Activated CD4-positive, CD25-positive, alpha-beta regulatory T cell treated with anti-CD3 and anti-CD28 coated beads, Interleukin-2, amount 50 U/mL, for 72 hours (primary cell): ENCODE measurements at places on chromosomes 7 and 10.

- no peak for DNase-seq
Measured at GRCh38 chr10:63614371-63614891, 93.2 kb downstream of the REEP3 start.

GRCh38 chr7:106023369-106024322 lies 60.6 kb downstream of the CDHR3 start:
- DNase-seq, result no peak

DNA sequence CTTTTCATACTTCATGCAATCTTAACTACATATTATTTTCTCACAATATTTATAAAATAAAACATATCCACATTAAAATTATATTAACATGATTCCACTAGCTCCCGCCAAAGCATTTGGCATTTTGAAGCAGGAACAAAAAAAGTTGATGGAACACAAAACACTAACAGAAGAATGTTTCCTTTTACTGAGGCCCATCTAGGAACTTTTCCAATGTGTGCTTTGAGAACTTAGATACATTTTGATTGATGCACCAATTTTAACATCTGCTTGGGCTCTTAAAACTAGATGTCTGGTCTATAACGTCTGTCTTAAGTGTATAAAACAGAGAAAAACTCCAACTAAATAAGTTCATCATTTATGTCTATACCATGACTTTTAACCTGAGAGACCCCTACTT lies 1214.8 kb downstream of the SORCS1 start:
- no peak for DNase-seq

DNA sequence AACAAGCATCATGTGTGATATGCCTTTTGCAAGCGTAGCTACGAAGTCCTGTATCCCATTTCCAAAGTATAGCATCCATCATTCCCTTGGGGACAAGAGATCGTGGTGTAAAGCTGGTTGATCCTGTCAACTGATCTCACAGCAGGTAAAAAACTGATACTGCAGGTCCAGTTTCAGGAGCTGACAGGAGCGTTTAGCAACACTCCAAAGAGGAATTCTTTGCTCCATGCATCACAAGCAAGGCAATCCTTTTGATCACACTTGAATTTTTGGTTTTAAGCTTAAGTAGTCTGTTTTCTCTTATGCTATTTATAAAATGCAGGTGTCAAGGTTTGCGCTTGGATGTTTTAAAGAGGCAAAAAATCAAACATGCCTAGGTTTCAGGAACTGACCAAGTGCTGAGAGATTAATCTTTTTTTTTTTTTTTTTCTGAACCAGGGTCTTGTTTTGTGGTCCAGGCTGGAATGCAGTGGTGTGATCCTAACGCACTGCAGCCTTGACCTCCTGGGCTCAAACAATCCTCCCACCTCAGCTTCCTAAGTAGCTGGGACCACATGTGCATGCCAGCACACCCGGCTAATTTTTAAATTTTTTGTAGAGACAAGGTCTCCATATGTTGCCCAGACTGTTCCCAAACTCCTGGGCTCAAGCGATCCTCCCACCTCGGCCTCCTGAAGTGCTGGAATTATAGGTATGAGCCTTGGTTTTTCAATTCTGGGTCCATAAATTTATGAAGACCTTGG lies 1.8 kb upstream of the ZDHHC4 start:
- DNase-seq, result no peak

DNA sequence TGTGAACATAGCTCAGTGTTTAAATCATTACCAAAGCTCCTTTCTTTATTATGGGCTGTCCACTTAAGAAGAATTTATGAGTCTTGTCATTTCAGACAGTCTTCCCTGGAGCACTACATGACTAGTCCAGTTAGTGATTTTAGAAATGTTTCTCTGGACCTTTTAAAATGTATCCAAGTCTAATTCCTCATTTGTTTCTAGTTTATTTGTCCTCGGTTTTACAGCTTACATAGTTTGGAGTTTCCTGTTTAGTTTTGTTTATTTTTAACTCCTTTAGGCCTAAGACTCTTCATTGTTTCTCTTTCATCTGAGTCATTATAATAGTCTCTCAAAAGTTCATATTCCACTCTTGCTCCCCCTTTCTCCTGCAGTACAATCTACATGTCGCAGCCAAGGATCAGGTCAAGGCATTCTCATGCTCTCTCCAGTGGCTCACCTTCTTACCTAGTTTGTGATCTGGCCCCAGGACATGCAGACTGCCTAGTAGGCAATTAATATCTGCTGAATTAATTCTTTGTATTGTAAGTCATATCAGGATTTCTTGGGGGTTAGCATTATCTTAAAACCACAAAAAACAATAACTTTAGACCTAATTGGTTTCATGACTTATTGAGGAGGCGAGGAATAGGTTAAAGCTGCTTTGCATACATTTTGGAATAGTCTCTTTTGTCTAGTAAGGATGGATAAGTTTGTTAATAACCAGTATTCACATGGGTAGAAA lies 93.8 kb downstream of the MAPK8 start:
- no peak for DNase-seq

- DNase-seq, result no peak
Measured at GRCh38 chr7:20241194-20241910, 24.2 kb upstream of the MACC1 start.

DNA sequence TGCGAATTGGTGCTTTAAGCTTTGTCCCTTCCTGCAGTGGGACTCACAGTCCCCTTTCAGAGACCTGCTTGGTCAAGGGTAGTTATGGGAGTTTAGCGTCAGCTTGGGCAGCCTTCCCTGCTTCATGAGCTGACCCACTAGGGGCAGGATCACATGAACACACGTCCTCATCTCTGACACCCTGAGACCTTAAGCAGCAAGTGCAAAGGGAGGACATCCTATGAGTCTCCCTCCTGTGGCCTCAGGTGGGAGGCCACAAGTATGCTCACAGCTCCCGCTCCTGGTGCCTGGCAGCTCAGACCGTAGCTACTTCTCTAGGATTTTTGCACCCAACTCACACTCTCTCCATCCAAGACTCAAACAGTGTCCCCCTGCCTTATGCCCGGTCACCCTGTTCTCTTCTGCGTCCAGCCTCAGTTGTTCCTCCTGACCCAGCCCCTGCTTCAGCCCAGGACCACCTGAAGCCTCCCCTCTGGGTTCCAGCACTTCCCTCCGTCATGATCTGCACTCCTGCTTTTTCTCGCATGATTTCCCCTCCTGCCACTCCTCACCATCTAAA lies 136.6 kb upstream of the FAM20C start:
- no peak for DNase-seq

DNA sequence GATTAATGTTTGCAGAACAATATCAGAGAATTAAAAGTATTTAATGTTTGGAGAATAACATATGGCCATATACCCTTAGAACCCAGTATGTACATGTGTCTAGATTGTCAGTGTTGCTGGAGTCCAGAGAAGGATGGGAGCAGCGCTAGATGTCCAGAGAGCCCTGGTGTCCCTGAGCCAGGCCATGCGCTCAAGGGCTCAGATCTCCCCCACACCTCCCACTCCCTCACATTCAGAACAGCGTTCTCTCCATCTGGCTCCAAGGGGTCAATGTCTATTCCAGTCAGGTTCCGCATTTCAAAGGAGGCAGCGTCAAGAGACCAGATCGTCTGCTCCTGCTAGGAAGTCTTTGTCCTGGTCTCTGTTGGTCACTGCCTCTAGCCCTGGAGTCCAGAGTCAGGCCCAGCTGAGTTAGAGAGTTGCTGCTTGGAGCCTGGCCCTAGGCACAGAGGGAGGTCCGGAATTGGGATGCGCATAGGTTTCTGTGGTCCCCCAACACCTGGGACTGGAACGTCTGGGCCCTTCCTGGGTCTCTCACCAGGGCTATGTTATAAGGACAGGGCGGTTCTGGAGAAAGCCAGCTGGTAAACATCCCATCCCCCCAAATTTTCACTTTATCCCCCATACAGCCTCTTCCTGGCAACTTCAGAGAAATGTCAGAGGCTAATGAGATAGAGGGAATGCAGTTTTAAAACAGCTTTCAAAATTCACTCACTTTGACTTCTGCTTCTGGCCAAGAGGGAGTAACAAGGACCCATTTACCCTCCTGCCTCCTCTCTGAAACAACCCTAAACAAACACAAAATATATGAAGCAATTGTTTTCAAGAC lies 6.5 kb upstream of the WDR86 start:
- no peak for DNase-seq

- DNase-seq, result peak; percentile 52
Measured at GRCh38 chr7:98879198-98879978, 1.1 kb downstream of the TRRAP start.

GRCh38 chr10:14093730-14094484 lies 236.8 kb downstream of the FRMD4A start:
- DNase-seq, result no peak

- DNase-seq, result no peak
Measured at GRCh38 chr7:52961084-52961483, 74.3 kb upstream of the POM121L12 start.

GRCh38 chr7:55077561-55078410 lies 59.0 kb downstream of the EGFR start:
- no peak for DNase-seq

- no peak for DNase-seq
Measured at GRCh38 chr10:108112218-108112617, 947.7 kb upstream of the SORCS1 start.

DNA sequence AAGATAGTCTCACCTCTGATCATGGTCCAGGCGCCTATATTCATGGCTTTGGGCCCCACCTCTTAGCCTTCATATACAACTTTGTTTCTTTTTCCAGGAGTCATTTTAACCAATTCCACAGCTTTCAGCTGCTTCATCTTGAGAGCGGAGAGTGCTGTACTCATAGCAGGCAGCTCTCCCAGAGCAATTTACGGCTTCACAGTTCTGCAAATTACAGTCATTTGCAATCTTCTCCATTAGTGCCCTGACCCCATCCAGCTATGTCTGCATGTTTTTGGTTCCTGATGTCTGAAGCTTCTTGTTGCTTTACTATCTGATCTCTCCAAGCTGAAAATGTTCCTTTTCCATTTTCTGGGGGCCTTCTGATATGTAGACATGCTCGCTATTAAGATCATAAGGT lies 18.0 kb upstream of the MEST start:
- DNase-seq, result no peak

- DNase-seq, result no peak
Measured at GRCh38 chr7:142629588-142630260, 119.5 kb upstream of the PRSS1 start.

DNA sequence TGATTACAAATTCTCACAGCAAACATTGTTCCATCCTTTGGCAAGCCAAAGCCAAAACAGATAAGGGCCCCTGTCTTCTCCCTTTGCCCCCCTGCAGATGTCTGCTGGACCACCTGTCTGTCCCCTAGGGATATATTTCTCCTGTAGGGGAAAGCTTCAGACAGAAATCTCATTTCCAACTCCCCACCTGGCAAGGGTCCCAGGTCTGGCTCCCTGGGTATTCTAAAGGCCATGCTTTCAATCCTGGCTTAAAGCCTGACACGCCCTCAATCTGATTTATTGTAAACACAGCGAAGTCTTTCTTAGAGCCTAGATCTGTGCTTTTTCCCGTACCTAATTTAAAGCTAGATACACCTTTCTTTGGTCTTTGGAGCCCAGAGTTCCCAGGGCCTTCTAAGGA lies 66.1 kb downstream of the KCNMA1 start:
- no peak for DNase-seq

- no peak for DNase-seq
Measured at GRCh38 chr10:99615426-99615825, 4.8 kb downstream of the SLC25A28 start.

GRCh38 chr10:44811072-44811471 lies 100.1 kb upstream of the TMEM72 start:
- no peak for DNase-seq

GRCh38 chr7:147547252-147547897 lies 1043.2 kb upstream of the C7orf33 start:
- no peak for DNase-seq

DNA sequence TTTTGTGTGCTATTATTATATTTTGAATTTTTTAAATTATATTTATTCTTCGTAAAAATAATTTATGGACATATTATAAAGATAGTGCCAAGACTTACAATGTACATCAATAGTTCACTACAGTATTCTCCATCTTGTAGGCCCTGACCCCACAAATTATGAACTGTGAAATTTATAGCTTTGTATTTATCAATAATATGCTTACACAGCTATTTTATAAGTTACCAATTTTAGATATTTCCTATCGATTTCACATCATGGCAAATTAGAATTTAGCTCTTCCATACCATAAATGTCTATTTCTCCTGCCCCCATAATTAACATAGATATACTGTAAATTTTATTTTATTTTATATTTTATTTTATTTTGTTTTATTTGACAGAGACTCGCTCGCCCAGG lies 34.4 kb upstream of the GNAI1 start:
- no peak for DNase-seq

DNA sequence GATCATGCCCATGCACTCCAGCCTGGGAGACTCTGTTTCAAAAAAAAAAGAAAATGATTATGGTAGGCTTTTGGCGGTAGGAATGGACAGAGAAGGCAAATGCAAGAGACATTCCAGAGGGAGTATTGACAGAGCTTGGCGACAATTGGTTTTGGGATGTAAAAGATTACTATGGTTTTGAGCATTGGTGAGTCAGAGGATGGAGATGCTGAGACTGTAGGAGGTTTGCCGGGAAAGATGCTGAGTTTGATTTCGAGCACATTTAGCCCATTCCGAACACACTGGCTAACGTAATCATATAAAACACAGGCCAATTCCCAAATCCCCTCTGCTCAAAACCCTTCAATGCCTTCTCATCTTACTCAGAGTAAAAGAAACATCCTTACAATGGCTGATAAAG lies 161.6 kb upstream of the MKLN1 start:
- no peak for DNase-seq

- DNase-seq, result no peak
Measured at GRCh38 chr10:59362959-59363381, 621 bp upstream of the FAM13C start.

DNA sequence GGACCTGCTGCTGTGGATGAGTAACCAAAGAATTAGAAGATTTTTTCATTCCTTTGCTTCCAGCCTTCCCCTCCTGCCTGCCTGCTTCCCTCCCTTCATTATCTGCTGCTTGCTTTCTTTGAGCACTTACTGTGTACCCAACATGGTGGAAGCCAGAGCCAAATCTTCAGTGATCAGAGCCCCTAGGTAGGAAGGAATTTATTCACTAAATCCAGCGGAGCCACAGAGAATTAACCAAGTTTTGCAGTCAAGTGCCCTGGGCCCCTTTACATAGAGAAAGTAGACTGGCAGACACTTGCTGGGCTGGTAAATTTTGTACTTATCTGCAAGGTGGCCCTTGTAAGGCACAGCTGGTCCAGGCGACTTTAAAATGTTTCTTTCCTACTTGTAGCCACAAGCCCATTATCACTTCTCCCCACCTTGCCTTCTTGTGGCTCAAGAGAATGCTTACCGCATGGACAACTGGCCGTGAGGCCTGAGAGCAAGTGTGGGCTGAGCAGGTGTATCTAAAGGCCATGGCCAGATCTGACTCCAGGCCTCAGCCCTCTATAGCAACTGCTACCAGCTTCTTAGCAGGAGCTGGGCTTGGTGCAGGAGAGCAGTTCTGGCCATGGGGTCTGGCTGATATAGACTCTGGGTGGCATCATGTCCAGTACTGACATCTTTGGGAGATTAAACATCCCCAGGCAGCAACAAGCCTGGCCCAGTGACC lies 11.1 kb downstream of the UNC5B start:
- no peak for DNase-seq

DNA sequence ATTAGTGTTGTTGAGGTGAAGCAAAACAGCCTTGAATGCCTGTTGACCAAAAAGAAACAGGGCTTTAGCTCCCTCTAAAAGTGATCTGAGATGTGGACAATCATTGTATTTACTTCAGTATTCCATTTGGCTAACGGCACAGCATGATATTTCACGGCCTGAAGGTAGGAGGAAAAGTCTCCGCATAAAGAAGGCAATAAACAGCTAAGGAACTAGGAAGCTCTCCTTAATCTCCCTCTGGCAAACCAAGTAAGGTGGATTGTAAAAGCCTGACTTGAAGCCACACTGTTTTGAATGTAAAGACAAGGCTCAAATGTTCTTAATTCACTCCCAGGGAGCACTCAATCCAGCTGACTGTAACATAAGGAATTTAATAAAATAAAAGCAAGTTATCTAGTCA lies 160.0 kb upstream of the ZNF804B start:
- DNase-seq, result no peak
